Stimulated activated CD8-positive, alpha-beta memory T cell treated with anti-CD3 and anti-CD28 coated beads, Interleukin-7, amount 100 ng/mL, for 1 hour (primary cell): ENCODE measurements at places on chromosomes 6 and 20.

DNA sequence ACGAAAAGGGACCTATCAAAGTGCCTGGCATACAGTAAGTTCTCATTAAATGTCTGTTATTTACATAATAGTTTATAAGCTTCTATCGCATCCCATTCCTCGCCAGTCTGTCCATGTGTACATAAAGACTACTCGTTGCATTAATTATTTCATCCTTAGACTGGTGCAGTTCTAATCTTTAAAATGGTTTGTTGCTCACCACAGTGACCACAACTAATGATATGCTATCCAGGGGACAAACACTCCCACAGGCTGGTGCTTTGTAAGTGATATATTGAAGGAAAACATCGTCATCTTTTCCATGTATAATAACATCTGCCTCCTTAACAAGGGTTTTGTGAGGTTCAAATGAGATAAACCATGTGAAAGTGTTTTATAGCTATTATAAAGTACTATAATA is 39.0 kb upstream of the HBS1L start:
- no peak for DNase-seq

GRCh38 chr6:69784595-69785377 is 12.0 kb downstream of the LMBRD1 start:
- DNase-seq: no peak

- DNase-seq: no peak
Measured at GRCh38 chr6:86685230-86685797, 252.0 kb upstream of the HTR1E start.

DNA sequence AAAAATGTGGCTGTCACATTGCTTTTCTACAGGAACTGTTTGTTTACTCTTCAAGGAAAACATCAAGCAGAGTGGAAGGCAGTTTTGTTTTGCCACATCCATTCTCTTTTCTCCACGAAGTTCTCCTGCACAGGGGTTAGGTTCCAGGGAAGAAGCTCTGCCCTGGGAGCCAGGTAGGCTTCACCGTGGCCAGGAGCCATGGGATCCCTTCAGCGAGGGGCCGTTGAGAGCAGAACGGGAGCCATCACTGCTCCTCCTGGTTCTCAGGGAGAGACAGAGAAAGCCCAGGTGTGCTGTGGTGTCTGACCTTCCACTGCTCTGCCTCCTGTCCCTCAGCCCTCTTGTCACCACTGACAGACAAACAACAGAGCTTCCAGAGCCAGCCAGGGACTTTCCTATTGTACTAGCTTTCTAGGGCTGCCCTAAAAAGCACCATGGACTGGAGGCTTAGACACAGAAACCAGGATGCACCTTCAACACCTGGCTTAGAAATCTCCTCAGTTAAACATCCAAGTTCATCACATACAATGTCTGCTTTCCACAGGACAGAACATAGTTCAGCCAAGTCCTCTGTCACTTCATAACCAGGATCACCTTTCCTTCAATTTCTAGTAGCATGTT is 75.6 kb upstream of the SLC22A23 start:
- DNase-seq: no peak

DNA sequence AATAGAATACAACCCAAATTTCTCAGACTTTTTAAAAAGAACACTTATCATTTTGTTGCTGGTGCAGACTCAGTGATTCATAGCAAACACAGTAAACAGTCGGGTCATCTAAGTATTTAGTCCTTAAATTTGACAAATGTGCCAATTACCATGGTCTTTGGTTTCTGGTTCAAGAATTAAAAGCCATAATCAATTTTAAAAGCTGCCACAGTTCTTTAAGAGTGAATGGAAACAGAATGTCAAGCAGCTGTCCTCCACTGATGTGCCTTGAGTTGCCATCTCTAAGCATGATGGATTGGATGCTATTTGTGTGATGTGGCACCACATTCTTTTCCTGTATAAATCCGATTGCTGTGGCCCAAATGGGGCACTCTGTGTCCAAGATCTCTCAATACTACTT is 67.2 kb upstream of the MLIP start:
- DNase-seq: no peak

DNA sequence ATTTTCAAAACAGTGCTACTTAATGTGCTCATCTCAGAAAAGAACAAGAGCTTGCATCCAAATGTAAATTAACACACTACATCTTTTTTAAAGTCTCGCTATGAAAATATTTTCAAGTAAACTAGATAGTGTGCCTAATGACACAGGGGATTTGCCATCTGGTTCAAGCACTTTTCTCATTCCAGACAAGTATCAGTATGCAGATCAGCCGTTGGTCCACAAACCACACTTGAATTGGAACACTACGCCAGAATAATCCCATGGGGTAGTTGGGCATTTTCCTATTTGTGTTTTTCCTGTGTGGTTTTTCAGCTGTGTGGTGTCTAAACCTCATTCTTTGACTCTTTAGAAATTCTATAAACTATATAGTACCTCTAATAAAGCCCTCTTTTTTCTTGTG is 256.2 kb downstream of the EPHA7 start:
- DNase-seq: no peak

DNA sequence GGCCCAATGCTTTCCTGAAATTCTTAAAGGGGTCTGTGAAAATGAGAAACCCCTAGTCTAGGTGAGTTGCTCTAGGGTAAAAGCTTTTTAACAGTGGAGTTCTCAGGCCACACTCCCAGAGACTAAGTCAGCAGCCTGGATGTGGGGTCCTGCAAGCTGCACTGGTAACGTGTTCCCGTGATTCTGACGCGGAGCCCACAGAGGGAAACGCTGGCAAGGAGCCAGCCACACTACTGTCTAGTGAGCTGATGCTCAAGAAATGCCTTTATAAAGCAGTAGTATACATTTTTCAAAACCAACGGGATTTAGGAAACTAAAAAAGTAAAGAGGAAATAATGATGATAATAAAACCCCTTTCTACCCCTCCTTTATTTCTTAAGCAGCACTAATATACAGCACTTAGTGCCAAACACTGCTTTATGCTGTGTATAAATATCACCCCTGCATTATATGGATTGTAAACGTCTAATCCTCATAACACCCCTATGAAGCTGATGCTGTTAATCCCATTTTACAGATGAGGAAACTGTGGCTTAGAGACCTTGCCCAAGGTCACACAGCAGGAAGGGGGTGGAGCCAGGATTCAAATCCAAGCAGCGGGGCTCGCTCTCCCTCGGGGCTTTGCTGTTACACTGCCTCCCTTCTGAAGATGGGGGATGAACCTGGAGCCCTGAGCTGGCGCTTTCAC is 25.0 kb downstream of the KCNK15 start:
- DNase-seq: no peak

- no peak for DNase-seq
Measured at GRCh38 chr6:135094403-135094821, 39.8 kb upstream of the HBS1L start.

GRCh38 chr20:44736170-44737021 is 9.3 kb upstream of the KCNK15 start:
- DNase-seq: no peak

GRCh38 chr20:62831854-62832211 is 15.0 kb downstream of the COL9A3 start:
- DNase-seq: no peak

GRCh38 chr6:162649271-162649670 is 78.3 kb downstream of the PRKN start:
- no peak for DNase-seq

- DNase-seq: no peak
Measured at GRCh38 chr6:88311561-88311960, 145.4 kb upstream of the CNR1 start.

DNA sequence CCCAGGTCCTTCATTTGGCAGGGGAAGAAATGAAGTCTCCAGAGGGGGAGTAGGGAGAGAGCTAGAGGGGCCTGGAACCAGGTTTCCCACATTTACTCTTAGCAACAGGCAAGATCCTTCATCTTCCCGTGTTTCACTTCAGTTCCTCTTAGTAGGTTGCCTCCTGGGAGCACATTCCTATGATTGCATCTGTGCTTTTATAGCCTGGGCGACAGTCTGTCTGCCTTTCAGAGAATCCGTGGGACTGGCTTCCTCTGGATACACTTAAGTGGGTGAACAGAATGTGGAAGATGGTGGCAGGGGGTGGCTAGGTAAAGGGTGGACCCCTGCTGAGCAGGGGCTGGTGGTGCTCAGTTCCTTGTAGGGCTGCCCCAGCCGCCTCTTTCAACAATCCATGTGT is 33.4 kb downstream of the STK35 start:
- DNase-seq: no peak

DNA sequence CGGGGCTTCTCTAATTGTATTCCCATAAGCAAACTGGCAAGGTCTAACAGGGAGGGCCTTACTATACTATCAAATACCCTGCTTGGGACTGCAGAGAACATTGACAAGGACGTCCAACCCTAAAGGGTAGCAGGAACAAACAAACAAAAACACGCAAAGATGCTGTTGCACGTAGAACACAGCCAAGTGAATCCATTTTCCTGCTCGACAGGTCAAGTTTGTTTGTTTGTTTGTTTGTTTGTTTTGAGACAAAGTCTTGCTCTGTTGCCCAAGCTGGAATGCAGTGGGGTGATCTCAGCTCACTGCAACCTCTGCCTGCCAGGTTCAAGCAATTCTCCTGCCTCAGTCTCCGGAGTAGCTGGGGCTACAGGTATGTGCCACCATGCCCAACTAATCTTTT is 91.3 kb downstream of the ZMYND8 start:
- no peak for DNase-seq

- no peak for DNase-seq
Measured at GRCh38 chr20:48912065-48912464, 9.4 kb upstream of the ARFGEF2 start.

DNA sequence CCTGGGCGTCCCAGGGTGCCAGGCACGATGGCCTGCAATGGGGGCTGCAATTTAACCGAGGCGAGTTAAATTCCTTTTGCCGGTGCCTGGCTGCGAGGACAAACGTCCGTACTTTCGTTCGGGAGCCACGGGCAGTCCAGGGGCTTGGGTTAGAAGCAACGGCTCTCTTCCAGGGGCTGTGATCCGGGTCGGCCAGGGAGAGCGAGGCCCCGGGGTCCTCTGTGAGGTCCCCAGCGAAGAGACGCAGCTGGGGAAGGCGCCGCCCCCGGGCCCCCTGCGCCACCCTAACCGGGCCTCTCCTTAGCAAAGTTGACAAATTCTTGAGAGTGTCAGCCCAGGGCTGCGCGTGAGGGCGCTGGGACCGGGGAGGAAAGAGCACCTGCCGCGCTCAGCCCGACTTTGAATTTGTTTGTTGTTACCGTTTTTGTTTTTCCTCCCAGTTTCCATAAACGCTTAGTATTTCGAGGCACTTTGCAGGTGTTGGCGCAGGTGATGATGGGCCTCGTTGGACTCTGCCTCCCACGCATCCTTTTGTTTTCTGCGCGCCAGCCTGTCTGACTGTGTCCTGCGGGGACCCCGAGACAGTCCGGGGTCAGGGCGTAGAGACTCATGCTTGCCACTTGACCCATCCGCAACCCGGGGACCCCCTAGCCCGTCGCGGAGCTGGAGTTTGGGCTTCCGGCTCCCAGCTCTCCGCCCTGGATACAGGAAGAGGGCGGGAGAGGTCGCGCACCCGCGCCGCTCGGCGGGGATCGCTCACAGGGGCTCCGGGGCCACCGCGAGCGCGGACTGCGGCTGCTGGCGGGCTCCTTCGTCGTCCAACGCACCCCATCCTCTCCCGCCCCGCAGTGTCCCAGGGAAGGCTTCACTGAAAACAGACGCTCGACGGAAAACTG is 5.8 kb downstream of the OLIG3 start:
- no peak for DNase-seq

GRCh38 chr20:20614391-20614790 is 98.1 kb downstream of the RALGAPA2 start:
- no peak for DNase-seq

DNA sequence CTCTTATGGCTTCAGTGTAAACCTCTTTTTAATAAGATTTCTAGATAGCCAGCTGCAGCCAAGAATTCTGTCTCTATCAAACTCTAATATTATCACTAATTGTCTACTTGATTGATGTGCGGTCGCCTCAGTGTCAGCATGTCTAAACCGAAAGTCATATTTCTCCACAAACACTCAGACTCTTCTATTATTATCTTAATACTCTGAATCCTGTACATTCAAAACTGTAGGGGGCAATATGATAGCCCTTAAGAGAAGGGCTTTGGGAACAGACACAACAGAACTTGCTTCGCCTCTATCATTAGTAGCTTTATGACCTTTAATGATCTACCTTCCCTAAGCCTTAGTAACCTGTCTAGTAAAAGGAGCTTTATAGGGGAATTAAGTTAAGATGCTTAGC is 379.7 kb upstream of the PTCHD4 start:
- DNase-seq: no peak

DNA sequence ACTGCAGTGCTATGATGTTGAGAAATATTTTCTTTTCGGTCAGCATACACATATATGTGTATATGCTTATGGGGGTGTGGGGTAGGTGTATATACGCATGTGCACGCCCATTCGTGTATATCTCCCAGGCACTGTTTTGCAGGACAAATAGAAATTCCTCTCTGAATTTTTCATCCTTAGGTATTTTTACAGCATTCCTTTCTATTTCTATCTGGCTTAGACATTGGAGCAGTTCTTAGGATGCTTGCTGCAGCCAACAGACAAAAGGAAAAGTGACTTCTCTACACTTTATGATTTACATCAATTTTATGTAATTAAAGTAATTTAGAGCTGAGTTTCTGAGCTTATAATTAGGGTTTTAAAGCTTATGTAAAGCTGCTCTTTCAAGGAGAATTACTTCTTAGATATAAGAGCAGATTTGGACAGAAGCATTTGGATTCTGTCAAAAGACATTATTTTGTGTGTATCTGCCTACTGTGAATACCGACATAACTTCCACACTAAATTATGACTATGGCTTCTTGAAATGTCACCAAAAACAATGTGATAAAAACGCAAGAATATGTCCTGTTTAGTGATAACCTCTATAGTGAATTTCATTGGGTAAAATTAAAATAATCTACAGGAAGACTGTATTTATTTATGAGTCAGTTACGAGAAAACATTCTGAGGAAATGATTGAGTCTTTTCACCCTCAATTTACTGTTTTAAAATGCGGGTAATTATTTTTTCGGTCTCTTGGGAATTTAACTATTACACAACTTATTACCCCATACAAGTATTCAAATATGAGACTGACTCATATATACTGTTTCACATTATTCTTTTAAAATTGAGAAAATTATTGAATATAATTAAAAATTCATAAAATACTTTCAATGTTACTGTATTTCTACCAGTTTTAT is 21.3 kb upstream of the CEP43 start:
- no peak for DNase-seq

DNA sequence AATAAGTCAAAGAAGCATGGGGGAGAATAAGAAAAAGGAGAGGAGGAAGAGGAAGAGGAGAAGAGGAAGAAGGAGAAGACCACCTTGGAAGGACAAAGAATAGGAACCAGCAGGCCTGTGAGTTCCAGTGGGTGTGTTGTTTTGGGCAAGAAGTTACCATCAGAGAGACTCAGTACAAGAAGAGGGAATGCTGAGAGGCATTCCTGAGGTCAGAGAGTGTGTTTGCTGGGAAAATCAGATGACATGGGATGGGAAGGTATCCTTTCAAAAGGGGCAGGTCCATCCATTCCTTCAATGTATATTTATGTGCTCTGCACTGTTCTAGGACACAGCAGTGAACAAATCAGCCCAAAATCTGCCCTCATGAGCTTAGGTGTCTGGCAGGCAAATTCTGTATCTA is 40.5 kb upstream of the PRIM2 start:
- DNase-seq: no peak
